ENCODE measurements at places on chromosomes 6 and 20. TPM values are rescaled to one million over a fixed set of nuclear protein-coding genes. Genes with fewer than 3 reads are reported as not detected.

Gene MOG
- total RNA-seq: not detected

Gene GTSF1L
- total RNA-seq: not detected

Gene HTR1E
- not detected for total RNA-seq

Gene MYCT1
- total RNA-seq: 0.16 TPM

Gene IRAK1BP1
- total RNA-seq: 8.4 TPM

Measured in hair follicle dermal papilla cell (primary cell).